ENCODE measurements at places on chromosomes 1 and 21.
A peak's percentile ranks its signal among the peaks of the same experiment; 100 is the strongest.

- no peak for DNase-seq
Measured at GRCh38 chr1:101293461-101294051, 56.7 kb downstream of the S1PR1 start.

GRCh38 chr1:22731924-22732720 is 21.5 kb downstream of the EPHB2 start:
- peak; percentile 47 for DNase-seq

GRCh38 chr1:23530087-23530746 is 816 bp downstream of the E2F2 start:
- DNase-seq, result peak; percentile 49

GRCh38 chr1:199550199-199551065 is 477.1 kb upstream of the NR5A2 start:
- DNase-seq, result no peak

- no peak for DNase-seq
Measured at GRCh38 chr1:217553949-217554509, 76.9 kb downstream of the GPATCH2 start.

DNA sequence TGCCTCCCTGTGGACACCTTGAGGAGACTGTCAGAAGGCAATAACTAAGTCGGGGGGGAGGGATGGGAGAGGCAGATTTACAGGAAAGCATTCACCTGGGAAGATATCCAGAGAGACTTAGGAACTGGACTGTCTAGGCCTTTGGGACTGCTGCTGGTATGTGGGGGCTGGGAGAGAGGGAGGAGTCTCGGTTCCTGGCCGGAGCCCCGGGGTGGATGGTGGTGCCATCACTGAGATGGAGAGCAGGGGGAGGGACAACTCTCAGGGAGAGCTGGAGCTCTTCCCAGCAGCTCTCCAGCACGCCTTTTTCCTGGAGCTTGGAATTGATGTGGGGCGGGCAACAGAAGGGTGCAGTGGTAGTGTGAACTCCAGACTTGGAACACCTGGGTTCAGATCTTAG is 22.1 kb downstream of the PTPRF start:
- no peak for DNase-seq

DNA sequence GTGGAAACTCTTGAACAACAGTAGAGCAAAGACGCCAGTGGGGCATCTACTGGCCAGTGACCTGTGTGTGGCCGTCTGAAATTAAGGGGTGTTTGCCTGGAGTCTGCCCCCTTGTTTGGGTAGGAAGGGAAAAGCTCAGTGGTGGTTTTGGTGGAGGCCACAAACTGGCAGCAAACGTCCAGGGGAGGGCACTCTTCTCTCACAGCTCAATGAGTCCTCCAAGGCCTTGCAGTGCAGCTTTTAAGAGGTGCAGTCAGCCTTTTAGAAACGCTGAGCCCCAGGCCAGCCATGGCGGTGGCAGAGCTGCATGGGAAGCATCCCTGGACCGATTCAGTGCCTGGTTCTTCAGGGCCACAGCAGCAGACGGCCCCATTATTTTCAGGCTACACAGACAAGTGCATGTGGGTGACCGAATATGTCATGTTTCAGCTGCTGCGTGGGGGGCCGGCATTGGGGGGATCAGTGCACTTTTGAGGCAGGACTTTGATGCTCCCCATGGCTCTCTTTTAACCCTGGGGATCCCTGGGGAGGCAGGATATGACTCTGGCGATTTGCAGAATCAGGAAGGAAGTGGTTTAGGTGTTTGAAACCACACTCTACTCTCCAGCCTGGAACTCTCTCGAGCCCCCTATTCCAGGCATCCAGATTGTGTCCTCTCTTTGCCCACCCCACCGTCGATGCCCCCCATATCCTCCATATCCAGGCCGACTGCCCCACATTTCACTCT is 414.0 kb downstream of the PRDM2 start:
- peak; percentile 28 for DNase-seq

- DNase-seq, result no peak
Measured at GRCh38 chr1:184881941-184882913, 92.1 kb downstream of the NIBAN1 start.

GRCh38 chr1:1219341-1219740 is 5.4 kb upstream of the TNFRSF4 start:
- no peak for DNase-seq

- DNase-seq, result peak; percentile 83
Measured at GRCh38 chr1:26164036-26164860, 4.5 kb downstream of the C1orf232 start.

DNA sequence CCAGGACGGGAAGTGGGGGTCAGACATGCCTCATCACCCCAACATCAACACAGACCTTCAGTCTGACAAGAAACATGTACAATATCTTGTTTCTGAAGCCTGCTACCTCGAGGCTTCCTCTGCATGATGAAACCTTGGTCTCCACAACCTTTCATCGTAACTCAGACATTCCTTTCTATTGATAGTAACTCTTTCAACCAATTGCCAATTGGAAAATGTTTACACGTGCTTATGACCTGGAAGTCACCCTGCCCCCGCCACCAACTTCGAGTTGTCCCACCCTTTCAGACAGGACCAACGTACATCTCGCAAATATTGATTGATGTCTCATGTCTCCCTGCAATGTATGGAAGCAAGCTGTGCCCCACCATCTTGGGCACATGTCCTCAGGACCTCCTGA is 159.5 kb downstream of the ETS2 start:
- DNase-seq, result no peak

DNA sequence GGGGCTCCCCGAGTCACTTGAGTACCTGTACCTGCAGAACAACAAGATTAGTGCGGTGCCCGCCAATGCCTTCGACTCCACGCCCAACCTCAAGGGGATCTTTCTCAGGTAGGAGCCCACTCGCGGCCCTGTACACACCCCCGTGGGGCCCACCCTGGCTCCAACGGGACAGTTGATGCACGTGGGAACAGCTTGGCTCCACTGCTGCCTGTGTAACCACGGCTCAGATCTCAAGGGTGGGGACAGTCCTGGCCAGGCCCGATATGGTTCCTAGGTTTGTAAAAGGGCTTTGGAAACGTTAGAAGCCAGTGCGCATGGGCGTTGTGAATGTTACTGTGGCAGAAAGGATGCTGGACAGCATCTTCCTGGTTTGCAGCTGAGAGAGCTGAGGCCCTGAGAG is 18.8 kb downstream of the PODN start:
- DNase-seq, result no peak

DNA sequence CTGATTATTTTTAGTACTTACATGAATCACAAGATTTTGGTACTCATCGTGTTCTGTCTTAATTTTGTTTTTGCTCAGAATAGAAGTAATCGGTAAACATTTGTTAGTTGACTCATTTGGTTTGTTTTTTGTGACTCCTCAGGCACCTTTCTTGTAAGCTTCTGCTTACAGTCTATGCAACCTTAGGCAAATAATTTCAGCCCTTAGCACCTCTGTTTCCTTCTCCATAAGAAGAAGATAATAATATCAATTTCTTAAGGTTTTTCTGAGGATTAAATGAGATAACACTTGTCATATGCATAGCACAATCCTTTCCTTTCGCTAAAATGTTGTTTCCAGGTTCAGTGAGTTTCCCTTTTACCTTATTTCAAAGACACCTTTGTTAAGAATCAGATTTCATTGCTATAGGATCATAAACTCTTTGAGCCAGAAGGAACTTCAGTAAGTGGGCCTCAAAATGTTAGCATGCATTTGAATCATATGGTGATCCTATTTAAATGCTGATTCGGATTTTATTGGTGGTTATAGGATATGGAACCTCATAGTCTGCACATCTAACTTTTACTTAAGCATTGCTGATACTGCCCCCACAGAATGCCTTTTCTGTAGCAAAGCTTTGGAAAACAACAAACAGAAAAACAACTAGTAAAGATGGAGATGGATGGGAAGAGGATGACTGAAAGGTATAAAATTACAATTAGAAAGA is 272.7 kb upstream of the CACYBP start:
- no peak for DNase-seq

DNA sequence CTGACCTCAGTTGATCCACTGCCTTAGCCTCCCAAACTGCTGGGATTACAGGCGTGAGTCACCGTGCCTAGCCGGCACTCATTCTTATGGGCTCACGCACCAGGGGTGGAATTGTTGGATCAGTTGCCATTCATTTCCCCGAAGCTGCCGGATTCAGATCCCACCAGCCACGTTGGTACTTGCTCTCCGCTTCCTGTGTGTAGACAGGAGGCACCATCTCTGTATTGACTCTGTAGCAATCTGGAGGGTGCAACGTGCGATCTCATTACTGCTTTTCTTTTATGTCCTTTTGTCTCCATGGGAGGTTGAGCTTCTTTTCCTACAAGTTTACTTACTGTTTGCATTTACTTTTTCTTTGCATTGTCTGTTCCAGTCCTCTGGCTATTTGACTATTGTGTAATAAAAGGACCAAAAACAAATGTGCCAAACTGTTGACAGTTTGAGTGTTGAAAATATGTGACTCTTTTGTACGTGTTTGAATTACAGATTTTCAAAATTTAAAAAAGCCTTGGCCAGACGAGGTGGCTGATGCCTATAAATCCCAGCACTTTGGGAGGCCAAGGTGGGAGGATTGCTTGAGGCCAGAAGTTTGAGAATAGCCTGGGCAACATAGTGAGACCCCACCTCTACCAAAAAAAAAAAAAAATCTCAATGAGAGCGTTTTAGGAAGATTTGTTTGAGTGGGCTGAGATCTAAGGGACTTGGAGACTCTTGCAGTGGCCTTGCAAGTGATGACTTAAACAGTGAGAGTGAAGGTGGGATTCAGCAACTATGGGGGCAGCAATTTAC is 39.1 kb downstream of the SPSB1 start:
- DNase-seq, result no peak

- no peak for DNase-seq
Measured at GRCh38 chr1:209486861-209487593, 96.5 kb upstream of the CAMK1G start.

Data from GM13976 (cell line).